ENCODE measurements at places on chromosomes 1 and 21.

GRCh38 chr1:15799928-15800835, 7.3 kb downstream of the UQCRHL start:
- no peak for DNase-seq

GRCh38 chr1:21451981-21452411, 12.1 kb downstream of the NBPF3 start:
- DNase-seq = no peak

- no peak for DNase-seq
Measured at GRCh38 chr1:179976970-179977651, 22.5 kb downstream of the CEP350 start.

DNA sequence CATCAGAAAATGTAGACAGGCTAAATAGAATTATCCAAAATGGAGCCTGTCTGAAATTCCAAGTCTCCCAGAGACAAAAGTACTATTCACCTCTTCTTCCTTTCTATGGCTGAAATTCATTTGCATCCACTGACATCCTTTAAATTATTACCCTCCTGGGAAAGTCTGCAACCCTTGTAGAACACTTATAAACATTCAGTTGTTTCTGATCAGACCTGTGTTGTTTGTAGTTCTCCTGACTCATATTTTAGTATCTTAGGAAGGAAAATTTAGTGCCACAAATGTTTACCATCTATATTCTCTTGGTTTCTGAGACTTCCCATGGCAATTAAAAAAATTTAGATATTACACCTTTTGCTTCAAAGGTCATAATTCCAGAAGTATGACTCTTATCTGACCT, 69.6 kb upstream of the C1orf105 start:
- DNase-seq = no peak

DNA sequence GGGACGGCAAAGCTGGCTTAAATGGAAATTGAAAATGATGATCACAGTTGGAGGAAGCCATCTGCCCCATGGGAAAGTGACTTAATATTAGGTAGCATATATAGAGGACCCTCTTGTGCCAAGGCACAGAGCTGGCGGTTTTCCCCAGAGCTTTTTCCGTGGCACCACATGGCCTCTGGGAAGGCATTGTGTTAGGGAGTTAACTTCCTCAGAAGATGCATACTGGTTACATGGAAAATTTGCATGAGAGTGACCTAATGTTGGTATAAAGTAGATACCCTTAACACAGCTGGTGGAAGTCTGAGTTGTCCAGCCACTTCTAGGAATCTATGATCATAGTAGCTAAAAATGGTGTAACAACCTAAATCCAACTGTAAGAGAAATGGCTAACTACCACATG, 27.3 kb downstream of the CAP1 start:
- no peak for DNase-seq

DNA sequence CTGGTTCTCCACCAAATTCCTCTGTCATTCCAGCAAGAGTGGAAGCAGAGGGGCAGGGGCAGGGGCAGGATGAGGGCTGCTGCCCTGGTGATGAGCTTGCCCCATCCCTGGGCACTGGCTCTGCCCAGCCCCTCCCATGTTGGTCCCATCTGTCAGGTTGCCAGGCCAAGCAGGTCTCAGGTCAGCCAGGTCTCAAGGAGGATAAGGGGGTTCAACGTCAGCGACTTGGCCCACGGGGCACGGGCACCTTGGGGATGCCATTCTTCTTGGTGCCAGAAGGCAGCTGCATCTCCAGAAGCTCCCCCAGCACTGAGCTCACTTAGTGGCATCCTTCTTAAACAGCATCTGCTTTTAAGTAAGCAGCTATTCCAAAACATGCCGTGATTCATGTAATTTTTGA, 133.1 kb downstream of the AJAP1 start:
- no peak for DNase-seq

DNA sequence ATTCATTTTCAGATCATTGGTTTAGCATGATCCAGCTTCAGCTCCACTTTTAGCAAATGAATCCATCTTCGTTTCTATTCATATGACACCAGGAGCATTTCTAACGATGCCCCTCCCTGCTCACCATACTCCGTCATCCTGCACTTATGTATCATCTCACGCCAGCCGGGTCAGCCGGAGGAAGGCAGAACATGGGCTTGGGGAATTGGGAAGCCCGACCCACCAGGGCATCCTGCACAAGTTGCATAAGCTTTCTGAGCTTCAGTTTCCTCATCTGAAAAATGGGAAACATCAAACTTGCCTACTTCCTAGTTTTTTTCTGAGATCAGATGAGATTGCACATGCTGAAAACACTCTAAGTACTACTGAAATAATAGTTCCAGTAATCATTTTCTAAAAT, 194.7 kb downstream of the AK5 start:
- no peak for DNase-seq

GRCh38 chr1:233962878-233963277, 58.4 kb downstream of the SLC35F3 start:
- no peak for DNase-seq

GRCh38 chr1:168285971-168286927, 5.6 kb downstream of the TBX19 start:
- DNase-seq = no peak

DNA sequence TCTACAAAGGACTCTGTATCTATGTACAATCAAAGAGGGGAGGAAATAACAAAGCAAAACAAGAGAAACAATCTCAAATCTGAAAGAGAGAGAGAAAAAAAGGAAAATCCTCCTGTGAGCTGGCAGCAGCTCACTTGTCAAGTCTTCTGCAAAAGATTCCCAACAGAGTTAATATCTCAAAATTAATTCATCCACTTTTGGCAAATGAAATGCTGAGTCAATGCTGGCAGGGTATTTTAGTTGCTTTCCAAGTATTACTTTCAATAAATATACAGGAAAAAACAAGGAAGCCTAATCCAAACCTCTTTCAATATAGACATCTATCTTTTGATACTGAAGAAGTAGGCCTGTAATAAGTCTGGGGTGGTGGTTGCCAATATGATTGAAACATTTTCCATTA, 613.9 kb upstream of the NEGR1 start:
- peak; percentile 60 for DNase-seq

- no peak for DNase-seq
Measured at GRCh38 chr1:172266528-172267174, 153.8 kb upstream of the C1orf105 start.
